ENCODE measurements at places on chromosomes 13 and 19.

- no peak for DNase-seq
These were observed 209.1 kb upstream of the STARD13 start for GRCh38 chr13:33494596-33495204.

DNA sequence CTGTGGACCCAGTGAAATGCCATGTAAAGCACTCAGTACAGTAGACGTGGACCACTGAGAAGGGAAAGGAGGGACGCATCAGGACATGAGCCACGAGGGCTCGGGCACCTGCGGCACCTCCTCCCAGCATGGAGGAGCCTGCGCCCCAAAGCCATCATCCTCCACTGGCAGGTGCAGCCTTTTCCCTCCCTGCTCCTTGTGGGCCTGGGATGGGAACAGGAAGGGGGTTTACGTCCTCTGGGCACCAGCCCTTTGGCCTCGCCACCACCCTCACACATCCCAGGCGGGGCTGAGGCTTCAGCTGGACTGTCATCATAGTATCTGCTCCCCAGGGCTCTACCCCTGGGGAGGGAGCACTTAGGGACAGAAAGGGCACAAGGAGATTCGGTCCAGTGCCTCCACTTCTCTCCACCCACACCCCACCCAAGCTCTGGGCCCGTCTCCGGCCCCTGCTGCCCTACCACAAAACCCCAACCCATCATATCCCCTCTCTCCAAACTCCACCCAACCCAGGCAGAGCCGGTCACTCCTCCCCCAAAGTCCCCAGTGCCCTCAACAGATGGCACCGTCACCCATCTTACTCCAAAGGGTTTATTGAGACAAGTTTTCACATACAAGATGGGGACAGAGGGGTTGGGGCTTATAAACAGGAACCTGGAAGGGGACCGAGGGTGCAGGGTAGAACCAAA, 2.2 kb upstream of the PRKD2 start:
- no peak for DNase-seq

GRCh38 chr13:70792121-70792520, 683.9 kb upstream of the KLHL1 start:
- DNase-seq, result no peak

GRCh38 chr13:60363288-60363687, 33.7 kb upstream of the TDRD3 start:
- DNase-seq, result no peak

DNA sequence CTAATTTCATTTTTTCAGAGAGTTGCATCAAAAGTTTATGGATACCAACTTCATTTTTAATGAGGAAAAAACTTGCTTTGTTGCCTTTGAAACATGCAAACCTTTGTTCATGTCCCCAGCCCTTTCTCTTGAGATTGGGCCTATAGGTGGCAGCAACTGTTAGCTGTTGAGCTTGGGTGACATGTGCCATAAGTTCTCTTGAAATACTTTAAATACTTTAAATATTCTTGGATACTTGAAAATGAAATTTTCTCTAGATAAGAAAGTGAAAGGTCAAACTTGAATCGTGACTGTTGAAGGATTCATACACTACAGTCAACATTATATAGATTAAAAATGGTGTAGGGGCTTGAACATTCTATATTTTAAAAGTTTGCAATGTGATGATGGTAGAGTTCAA, 294.9 kb downstream of the NDFIP2 start:
- DNase-seq, result no peak

GRCh38 chr13:84265257-84265764, 383.0 kb upstream of the SLITRK1 start:
- no peak for DNase-seq

- DNase-seq, result no peak
These were observed 4.2 kb downstream of the FNDC3A start for GRCh38 chr13:48979892-48980291.

- no peak for DNase-seq
These were observed 413.2 kb downstream of the MZT1 start for GRCh38 chr13:72314210-72314609.

GRCh38 chr13:23557733-23558132, 12.5 kb upstream of the TNFRSF19 start:
- no peak for DNase-seq

- no peak for DNase-seq
These were observed 75.9 kb upstream of the DOCK9 start for GRCh38 chr13:99053636-99054233.

- DNase-seq, result no peak
These were observed 17.4 kb downstream of the ZC3H4 start for GRCh38 chr19:47096100-47096704.

DNA sequence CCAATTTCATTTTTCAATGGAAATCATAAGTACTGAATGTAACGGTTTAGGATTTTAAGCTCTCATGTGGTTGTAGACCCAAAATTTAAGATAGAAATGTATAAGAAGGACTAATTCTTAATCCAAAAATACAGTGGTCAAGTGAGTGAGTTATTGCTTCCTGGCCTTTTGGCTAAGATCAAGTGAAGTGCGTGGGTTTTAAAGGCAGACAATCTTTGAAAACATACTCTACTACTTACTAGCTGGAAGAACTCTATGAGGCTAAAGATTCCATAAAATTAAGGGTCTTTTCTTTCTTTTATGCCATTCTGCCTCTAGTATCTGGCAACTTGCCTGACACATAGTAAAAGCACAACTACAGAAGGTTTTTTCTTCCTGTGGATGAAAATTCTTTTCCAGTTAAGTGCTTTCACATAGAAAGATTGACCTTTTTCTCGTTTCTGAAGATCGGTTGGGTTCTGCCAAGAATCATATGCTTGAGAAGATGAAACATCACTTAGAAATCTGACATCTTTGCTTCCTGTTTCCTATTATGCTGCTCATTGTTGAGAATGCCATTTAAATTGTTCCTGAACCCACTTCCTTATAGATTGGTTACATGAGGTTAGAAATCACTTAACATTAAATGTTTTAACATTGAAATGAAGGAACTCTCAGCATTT, 26.4 kb upstream of the SCEL start:
- no peak for DNase-seq

GRCh38 chr13:113623491-113624234, 34.3 kb downstream of the ATP4B start:
- DNase-seq, result no peak
